ENCODE measurements at places on chromosomes 2 and 18.

DNA sequence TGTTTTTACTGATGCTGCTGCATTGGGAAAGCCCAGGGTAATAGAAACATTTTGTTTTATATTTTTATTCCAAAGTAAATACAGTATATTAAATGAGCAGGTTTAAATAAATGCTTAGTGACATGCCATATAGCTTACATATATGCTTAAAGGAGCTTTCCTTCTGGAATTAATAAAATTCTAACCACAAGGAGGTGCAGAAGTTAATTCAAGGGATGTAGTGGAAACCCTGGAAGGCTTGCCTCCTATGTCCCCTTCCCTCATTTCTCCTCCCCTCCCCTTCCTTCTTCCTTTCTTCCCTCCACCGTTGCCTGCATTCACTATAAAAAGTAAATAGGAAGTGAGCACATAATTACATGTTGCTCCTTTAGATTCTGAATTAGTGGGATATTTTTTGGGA is 96.3 kb downstream of the UBE2E3 start:
- no peak for DNase-seq

GRCh38 chr2:121709776-121710469 is 26.8 kb downstream of the NIFK start:
- no peak for DNase-seq

- DNase-seq, result no peak
These were observed 87.1 kb downstream of the MYOM1 start for GRCh38 chr18:3132700-3133099.

DNA sequence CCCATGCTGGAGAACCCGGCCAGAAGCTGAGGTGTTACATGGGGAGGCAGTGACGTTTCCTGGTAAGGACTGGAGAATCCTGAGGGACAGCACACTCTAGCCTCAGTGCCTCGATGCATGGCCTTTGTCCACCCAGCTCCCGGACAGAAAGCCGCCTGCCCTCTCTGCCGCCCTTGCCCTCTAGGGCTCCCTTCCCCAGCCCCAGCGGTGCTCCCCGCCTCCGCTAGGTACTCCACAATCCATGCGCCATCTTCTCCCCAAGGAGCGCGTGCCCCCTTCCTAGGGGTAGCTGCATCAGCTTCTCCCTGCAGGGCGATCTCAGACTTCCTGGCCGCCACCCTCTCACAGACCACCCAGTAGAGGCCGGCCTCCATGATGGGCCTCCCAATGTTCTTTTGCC is 251.6 kb downstream of the TWIST2 start:
- DNase-seq, result no peak

- no peak for DNase-seq
These were observed 71.2 kb upstream of the CAVIN2 start for GRCh38 chr2:191917967-191918651.

- DNase-seq, result no peak
These were observed 2.4 kb downstream of the AGAP1 start for GRCh38 chr2:235496239-235496621.

DNA sequence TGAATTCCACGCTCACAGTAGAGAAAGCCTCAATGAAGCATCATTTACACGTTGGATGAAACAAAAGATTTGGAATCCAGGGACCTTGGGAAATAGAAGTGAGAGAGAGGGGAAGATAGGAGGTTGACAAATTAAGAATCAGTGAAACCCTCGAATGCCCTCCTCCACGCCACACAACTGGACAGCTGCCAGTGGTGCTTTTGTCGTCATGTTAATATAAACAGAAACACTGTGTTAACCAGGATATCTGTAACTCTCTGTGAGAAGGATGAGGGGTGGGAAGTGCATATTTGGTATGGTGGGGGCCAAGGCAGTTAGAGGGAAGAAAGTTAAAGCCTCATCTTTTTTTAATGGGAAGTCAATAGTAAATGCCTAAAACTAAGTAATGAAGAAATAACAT is 108.7 kb downstream of the GFPT1 start:
- DNase-seq, result no peak

DNA sequence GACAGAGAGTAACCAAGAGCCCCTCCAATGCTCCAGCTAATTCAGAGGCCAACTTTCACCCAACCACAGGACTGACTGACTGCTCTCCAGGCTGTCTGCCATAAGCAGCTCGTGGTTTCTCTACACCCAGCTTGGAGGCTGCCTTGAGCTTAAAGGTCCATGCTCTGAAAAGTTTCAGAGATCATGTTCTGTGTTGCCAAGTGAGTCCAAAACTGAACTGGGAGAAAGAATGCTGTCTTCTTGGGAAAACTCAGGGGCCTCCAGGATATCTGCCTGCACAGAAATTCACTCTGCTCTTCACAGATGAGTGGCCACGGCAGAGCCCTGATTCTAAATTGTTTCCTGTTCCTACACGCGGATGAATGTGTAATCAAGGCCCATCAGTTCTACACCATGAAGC is 51.1 kb downstream of the LPIN2 start:
- DNase-seq, result no peak

GRCh38 chr2:207390302-207391095 is 139.3 kb upstream of the CREB1 start:
- no peak for DNase-seq

GRCh38 chr2:20196657-20197161 is 28.2 kb downstream of the SDC1 start:
- DNase-seq, result no peak

GRCh38 chr2:65716698-65717097 is 284.3 kb upstream of the SPRED2 start:
- DNase-seq, result no peak

- DNase-seq, result no peak
These were observed 6.0 kb upstream of the SCRN3 start for GRCh38 chr2:174389542-174389941.

DNA sequence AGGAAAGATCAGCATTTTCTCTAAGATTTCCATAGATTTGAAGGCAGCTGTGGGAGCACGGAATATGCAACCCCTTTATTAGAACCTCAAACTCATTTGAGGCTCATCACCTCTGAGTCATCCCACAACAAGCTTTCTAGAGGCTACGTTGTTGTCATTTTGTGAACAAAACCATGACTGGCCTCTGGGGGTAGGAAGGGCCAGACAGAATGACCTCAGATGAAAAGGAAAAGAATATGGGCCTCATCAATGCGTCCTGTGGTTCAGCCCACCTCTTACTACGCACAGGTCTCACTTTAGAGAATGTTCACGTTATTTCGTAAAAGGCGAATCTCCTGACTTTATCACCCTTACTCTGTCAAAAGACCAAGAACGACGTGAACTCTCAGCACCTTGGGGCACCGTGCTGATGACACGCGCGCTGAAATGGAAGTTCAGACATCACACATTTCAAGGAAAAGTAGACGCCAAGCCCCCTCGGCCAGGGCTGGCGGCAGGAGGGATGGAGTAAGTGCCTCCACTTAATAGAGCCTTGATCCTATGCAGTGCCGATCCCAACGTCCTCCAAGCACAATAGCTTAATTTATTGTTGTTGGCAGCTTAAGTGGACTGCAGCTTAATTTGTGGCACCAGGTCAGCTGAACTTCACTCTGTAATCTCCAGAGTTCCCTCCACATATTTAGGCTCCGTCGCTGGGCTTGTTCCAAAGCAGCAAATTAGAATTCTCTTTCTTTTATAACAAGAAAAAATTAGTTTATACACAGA is 208.3 kb downstream of the EIPR1 start:
- DNase-seq, result no peak

DNA sequence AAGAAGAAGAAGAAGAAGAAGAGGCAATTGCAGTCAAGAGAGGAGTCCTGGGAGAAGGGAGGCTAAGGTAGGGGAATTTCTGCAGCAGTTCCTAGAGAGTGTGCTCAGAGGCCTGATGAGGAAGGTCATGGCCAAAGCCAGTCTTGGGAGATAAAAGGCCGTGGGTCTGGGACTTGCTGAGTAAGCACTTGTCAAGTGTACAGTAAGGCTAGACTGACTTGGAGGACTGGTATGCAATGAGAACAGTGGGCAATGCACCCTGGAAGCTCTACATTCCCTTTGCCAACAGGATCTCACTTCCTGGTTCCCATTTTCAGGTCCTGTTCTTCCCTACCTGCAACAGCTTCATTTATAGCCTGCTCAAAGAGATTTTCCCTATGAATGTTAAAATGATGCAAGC is 28.6 kb upstream of the CYP26B1 start:
- no peak for DNase-seq

- DNase-seq, result no peak
These were observed 14.8 kb upstream of the BBS5 start for GRCh38 chr2:169464466-169464865.

DNA sequence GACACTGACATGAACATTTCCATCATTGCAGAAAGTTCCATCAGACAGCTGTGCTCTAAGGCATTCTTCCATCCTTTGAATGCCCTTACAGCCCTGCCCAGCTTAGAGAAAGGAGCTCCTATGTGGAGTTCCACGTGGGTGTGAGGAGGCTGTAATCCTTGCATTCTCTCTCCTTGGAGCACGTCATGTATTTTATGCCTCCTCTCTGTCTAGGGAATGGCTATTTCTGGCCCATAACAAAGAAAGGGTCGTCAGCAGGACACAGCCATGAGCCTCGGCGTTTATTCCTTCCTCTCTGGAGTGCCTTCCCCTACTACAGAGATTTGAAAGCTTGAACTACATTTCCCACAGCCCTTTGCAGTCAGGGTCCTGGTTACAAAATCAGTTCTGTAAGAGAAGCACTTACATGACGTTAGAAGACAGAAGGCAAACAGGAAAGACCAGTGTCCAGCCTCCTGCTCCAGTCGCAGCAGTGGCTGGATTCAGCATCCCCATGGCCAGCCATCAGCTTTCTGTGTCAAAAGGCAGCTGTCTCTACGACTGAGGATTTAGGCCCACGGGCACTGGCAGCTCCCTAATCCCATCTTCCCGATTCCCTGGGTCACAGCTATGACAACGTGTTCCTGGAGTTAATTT is 234.9 kb downstream of the TFCP2L1 start:
- no peak for DNase-seq

DNA sequence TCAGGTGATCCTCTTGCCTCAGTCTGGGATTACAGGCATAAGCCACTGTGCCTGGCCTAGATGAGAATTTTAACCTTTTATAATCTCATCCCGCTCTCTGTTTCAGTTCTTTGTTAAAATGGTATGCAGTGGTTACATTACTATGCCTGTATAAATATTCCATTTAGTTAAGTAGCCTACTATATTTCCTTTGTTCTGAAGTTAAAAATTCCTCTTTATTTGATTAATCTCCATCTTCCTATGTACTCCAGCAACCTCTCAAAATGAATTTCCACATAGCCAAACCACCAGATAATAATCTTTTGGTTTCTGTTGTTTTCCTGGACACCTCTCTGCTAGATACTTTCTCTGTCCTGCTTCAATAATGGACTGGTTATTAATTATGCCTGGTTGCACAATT is 15.8 kb downstream of the RAB10 start:
- DNase-seq, result no peak

- DNase-seq, result no peak
These were observed 6.6 kb upstream of the STK11IP start for GRCh38 chr2:219591091-219591490.

DNA sequence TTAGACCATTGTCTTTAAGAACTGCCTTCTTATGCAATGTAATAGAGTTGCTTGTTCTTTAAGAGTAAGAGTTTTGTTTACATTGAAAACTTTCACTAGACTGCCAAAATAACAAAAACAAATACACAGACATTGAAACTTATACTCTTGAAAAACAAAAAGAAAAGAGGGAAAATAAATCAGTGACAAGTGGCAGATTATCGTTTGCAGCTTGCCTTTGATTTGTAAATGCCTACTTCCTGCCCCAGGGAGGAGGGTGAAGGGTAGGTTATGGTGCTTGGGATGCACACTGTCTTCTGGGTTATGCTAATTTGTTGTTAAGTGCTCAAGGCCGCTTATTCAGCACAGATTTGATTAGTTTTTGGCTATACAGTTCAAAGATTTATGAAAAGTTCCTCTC is 198.7 kb downstream of the TGIF1 start:
- DNase-seq, result no peak

- DNase-seq, result no peak
These were observed at the start of gene IGFBP2 for GRCh38 chr2:216632952-216633615. Gene IGFBP2, plus strand, starts transcription at chr2:216633420. Its CDS starts 104 bp downstream, at chr2:216633524.

DNA sequence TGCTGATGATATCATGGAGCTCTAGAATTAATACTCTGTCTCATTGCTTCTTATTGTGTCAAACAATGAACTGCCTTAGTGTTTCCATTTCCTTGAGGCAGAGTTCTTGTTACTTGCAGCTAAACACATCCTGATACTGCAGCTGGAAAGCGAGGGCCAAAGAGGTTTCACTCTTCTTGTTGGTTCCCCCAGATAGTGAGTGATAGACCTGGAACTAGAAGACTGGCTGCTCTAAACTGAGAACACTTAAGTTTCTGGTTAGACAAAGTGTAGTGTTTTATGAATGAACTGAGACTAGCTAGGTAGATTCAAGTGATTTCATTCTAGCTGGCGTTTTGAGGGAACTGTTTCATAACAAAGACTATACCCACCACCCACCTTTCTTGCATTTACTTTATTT is 321.7 kb downstream of the TXNL1 start:
- DNase-seq, result no peak

GRCh38 chr2:200466425-200467418 is 43.1 kb downstream of the KCTD18 start:
- no peak for DNase-seq

DNA sequence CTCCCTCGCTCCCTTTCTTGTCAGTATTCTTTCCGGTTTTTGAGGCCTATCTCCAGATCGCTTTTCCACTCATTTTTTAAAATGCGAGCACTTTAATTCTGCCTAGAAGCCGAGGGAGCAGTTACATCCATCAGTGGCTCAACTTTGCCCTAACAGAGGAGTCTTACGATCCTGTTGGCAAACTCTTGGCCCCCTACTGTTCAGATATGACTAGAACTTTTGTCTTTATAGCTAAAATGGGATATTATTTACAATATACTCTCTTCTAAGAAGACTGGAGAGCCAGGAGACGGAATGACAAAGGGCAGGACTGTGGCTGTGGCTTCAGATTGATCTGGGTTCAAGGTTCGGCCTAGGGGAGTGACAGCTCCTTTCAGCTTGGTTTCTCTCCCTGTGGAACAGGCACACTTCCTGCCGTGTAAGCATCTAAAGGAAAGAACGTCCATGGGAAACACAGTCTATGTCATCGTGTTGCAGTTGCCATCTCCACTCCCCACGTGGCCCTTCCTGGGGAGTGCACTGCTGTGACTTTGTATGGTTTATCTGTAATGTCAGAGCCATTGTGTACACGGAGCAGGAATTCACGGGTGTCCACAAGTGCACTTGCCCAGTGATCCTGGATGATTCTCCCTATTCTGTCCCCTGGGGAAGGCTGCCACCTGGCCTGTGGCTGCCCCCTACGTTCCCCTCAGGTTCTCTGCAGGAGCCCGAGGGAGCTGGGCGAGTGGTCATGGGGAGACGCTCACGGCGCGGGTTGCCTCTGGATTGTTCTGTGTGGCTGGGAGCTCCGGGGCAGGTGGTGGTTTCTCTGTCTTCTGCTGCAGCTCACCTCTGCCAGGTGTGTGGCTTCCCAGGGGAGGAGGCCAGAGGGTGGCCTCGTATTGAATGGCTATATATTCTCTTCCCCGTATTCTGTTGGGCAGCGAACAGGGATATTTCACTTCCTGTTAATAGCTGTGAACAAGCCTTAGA is 222.0 kb downstream of the LDLRAD4 start:
- no peak for DNase-seq

DNA sequence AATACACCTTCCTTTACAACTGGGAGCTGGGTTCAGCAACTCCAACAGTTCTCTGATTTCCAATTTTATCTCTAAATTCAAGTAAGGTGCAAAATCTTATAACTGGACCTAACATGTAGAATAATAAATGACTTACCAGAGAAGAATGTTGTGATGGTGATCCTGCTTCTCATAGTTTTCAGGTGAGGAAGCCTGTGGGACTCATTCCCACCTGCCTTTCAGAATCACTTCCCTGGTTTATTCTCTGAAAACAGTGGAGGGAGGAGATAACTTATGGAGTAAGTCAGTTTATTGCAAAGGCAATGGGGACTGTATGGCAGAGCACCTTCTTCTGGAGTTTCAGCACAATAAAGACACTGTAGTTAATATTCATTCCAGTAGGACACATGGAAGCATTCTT is 1188.2 kb upstream of the FAM98A start:
- no peak for DNase-seq
